ENCODE measurements at places on chromosomes 2 and 18.

DNA sequence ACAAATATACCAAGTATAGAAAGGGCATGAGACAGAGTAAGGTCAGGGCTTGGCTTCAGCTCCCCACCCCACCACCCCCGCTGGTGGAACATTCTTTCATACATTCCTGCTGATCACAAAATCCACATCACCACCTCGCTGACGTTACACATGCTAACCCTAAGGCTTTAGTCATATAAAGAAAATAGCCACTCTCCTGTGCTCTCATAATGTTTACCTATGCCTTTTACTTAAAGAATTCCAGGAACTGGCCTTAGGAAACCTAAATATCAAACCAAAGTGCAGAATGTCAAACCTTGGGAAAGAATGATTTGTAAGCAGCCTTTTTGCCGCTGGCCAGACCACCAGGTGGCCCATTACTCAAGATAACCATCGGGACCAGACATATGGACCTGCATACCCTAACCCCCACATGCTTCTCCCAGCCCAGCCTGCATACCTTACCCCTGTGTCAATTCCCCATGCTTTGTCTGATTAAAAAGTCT lies 136.3 kb upstream of the SLC39A10 start:
- DNase-seq: no peak

DNA sequence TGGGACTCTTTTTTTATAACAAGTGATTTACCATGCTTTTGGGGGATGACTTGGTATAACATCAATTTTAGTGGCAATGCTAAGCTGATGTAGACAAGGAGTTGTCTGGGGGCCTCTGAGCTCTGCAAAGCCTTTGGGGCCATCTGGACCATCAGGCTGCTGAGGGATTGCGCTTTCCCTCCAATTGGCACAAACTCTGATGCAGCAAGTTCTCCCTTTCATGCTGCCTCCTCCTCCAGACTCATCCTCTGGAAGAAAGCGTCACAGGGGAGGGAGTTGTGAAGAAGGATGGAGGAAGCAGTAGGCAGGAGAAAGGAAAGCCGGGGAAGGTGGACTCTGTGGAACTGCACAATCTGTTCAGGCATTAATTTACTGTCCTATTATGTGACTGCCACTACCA lies 10.2 kb upstream of the FAP start:
- no peak for DNase-seq

GRCh38 chr2:208791257-208791656 lies 384.7 kb downstream of the PTH2R start:
- DNase-seq: no peak

- no peak for DNase-seq
These were observed 4.8 kb upstream of the EFHD1 start for GRCh38 chr2:232628466-232629128.

GRCh38 chr18:23838233-23838632 lies 149.0 kb downstream of the LAMA3 start:
- DNase-seq: no peak

DNA sequence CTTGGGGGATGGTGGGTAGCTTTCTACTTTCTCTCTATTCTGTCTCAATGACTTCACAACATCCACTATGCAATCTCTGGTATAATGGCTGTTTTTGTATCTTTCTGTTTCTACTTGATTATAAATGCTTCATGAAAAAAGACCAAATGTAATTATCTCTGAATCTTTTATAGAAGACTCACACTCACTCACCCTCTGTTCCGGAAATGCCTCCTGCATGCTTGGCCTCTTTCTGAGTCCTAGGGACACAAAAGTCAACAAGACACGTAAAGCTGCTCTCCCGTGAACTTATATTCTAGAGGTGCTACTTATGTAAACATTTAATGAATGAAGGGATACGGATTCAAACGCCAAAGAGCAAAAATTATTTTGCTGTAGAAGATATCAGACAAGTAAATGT lies 502.2 kb upstream of the SOX11 start:
- DNase-seq: no peak

GRCh38 chr2:201977651-201978050 lies 56.0 kb upstream of the FZD7 start:
- DNase-seq: no peak

DNA sequence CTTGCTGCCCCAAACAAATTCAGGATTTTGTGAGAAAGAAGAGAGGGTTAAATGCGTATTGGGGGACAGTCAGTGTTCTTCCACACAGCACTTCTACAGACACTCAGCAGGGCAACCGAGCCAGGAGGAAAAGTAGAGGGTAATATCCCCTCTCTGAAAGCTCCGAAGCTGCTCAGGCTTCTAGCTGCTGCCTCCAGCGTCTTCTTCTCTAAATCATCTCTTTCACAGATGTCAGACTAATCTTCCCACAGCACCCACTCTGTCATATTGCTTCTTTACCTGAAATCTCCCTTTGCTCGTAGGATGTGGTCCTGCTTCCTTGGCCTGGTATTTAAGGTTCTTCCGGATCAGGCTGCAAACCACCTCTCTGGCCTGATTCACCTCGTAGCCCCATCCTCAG lies 117.6 kb upstream of the HAAO start:
- DNase-seq: no peak

- DNase-seq: no peak
These were observed 3.1 kb downstream of the GCG start for GRCh38 chr2:162148956-162149355.

DNA sequence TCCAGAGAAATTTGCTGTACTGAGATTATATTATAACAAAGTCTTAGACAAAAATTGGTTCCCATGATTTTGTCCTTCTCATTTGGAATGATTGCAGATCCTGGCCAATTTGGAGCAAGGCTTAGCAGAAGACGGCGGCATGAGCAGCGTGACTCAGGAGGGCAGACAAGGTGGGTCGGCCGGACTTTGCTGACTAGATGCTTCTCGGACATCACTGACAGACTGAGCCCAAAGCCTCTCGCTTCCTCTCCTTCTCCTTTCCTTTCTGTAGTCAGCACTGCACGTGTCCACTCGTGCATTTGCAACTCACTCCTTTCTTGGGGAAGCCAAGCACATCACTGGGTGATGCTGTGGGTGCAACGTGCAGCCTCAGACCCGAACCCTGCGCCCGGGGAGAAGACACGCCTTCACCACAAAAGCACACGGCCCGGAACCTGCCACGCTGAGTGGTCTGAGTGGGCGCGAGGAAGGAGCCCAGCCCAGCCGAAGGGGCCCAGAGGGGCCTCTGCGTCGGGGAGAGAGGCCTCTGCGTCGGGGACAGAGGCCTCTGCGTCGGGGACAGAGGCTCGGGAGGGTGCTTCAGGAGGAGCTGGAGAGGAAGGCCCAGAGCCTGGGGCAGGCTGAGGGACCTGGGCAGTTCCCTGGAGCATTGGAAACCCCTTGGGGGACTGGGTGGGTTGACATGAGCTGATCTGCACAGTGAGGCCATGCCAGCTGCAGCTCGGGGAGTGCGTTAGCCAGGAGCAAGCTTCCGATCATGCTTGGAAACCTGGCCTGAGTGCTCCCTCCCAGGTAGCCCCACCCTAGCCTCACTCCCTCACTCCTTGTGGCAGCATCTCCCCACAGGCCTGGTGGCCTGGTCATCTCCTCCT lies 61.6 kb downstream of the ADI1 start:
- DNase-seq: no peak

GRCh38 chr2:7728388-7728787 lies 811.2 kb downstream of the RNF144A start:
- no peak for DNase-seq

DNA sequence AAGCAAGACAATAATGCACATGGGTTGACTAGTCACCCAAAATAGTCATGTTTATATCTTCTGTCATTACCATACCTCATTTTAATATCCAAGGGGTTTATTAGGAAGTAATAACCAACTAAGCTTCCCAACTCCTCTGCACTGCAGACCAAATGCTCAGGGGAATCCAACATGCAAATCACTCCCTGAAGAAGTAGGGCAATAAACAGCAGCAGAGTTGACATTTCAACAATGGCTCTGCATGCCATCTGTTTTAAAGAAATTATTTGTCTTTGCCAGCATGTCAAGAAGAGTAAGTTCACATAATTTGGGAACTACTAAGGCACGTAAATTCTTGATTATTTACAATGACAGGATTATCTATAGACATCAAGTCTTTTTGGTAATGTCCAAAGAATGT lies 84.4 kb upstream of the LYPD1 start:
- DNase-seq: no peak

DNA sequence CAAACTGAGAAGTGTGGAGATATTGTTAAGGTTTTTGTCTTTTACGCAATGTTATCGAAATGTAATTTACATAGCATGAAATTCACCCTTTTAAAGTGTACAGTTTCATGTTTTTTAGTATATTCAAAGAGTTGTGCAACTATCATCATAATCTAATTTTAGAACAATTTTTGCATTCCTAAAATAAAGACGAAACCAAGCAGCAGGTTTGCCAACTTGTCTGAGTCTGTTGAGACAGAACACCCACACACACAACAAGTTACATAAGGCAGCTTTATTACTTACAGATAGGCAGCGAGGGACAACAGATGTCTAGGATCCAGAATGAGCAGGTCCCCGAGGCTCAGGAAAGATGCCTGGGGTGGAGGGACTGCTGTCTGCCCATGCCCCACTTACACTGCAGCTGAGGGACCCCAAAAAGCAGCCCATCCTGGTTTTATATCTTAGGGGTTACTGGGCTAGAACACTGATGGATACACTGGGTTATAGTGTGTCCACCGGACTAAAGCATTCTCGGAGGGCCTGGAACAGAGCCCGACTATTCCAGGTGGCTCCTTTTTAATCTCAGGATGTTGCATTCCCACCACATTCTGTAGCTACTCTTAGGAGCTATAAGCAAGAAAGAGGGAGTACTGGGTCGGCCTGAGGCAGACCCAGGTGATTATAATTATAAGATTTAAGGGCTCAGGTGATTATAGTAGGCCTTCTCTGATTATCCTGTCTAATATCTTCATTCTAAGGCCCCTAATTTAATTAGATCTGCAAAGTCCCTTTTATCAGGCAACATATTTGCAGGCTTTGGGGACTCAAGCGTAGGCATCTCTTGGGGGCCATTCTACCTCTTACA lies 150.2 kb upstream of the DOK6 start:
- no peak for DNase-seq

DNA sequence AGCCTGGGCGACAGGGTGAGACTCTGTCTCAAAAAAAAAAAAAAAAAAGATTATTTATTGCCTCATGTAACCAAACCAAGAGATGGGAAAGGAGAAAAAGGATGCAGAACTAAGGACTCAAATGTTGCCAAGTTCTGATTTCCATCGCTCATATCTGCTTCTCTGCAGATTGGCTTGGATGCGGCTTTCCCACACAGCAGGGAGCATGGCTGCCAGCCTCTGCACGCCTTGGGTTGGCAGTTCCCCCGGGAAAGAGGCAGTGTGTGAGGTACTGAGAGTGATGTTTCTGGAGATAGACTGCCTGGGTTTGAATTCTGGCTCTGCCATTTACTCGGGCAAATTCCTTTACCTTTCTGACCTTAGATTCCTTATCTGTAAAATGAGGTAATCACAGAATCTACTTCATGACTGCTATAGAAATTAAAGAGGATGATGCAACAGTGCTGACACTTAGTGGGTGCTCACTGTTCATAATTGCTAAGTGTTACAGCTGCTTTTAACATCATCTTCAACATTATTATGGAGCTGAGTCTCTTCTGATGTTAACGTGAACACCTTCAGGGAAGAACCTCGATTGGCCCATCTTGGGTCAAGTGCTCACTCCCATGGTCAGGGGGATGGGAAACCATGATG lies 68.8 kb downstream of the ACAA2 start:
- DNase-seq: no peak

- no peak for DNase-seq
These were observed 33.4 kb upstream of the CD207 start for GRCh38 chr2:70868970-70869369.

- DNase-seq: no peak
These were observed 40.9 kb downstream of the BABAM2 start for GRCh38 chr2:27931361-27931950.

GRCh38 chr18:36650906-36651305 lies 177.9 kb downstream of the TPGS2 start:
- no peak for DNase-seq

- DNase-seq: no peak
These were observed 419.9 kb downstream of the TGIF1 start for GRCh38 chr18:3869848-3870247.

GRCh38 chr2:149732730-149733290 lies 145.2 kb upstream of the MMADHC start:
- DNase-seq: no peak

DNA sequence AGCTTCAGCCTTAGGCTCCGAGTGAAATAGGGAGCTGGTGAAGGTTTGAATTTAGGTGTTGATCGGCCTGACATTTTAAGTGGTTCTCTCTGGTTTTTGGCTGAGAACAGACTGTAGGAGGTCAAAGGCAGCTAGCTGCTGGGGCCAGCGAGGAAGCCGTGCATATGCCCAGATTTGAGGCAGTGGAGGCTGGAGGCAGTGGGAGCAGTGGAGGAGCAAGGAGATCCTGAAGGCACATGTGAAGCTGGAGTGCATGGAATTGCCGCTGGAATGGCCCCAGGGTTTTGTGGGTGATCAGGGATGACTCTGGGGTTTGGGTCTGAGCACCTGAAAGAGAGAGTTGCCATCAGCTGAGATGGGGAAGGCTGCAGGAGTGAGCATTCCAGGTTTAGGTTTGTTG lies 25.1 kb downstream of the STEAP3 start:
- no peak for DNase-seq

DNA sequence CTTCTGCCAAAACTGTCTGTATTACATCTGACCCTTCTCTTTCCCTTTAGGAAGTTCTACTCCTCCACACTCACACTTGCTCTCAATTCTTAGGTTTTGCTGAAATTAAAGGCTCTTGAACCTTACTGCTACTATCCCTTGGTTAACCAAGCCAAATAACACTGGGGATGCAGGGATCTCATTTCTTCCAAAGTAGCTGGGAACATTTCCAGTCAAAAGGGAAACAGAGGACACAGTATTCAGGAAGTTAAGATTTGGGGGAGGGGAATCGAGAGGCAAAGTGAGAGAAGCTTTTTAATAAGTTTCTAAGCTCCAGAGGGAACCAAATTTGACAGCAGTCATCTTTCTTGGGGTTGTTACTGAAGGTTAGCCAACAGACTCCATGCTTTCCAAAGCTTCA lies 6.2 kb downstream of the SEPTIN2 start:
- DNase-seq: no peak

DNA sequence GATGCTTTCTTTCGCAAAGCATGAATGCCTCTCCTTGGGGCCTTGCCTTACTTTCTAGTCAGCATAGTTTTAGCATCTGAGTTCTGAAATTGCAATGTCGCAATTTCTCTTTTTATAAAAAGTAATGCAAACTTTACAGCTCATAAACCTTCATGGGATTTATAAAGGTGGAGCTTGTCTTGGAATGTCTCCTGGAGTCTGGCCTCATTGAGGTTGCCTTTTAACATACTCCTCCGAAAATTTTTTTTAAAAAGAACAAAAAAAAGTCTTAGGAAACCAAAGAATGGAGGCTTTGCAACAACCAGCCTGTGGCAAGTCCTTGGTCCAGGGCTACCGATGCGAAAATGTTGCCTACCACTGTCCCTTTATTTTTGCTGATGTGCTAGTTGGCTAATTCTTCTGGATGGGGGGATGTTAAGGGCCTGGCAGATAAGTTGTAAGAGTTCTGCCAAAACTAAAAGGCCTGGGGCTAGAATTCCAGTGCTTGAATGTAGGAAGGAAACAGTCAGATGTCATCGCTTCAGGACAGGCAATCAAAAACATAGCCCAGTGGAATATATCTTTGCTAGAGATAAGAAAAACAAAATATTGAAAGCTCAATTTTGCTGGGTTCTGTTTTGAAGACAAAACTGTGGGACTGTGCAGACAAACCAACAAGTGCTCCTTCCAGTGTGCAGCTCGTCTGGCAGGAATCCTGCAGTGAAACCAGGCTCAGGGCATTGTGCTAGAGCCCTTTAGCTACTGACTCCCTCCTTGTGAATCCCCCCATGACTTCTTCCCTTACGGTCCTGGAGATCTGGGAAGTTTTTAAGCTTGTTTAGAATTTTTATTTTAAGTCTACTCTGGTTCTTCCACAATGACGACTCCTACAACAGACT lies 213.0 kb downstream of the PIEZO2 start:
- DNase-seq: no peak

Measured in stimulated activated CD4-positive, alpha-beta T cell treated with anti-CD3 and anti-CD28 coated beads, Interleukin-1b, Interleukin-23, amount 100 ng/mL, for 4 hours (primary cell).